ENCODE measurements at places on chromosomes 3 and 15.
A peak's percentile ranks its signal among the peaks of the same experiment; 100 is the strongest.

GRCh38 chr3:135020181-135020580 lies 225.1 kb downstream of the EPHB1 start:
- no peak for DNase-seq

DNA sequence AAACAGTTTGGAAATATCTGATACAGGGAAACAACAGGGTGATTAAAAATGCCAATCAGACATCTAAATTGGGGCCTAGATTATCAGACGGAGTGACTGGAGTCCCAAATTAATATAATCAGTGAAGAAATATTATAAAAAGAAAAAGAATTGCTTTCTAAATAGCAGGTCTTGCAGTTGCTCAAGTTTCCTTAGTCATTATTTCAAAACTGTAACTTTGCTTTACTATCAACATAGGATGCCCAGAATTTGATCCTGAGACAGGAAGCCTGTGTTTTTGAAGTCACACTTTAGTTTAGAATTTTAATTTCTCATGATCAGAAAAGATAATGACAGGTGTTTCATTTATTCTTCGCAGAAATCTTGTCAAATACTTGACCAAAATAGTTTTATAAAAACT lies 105.9 kb downstream of the IL1RAP start:
- DNase-seq, result no peak

DNA sequence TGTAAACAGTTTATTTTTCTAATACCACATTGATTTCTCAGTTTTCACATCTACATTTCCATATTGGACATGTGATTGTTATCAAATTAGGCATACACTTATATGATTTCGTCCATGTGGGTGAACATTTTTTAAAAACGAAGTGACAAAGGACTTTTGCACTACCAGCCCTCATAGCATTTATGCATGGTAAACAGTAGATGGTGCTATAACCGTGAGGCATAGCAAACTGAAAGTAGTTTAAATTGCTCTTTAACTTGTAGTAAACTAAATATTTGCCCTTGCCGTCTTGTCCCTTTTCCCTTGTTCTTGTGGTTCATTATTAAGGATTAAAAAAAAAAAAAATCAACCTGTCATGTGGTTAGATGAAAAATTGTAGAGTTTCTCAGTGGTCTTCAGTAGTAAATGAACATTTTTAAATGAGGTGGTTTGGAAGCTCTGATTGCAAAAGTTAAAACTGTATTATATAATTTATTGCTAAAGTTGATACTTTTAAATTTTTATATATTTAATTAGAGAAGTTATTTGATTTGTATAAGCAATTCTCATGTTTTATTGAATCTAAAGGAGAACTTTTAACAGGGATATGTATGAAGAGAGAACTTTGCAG lies 24.0 kb downstream of the STX19 start:
- DNase-seq, result peak; percentile 41

GRCh38 chr15:73789521-73790240 lies 36.5 kb upstream of the INSYN1 start:
- no peak for DNase-seq

DNA sequence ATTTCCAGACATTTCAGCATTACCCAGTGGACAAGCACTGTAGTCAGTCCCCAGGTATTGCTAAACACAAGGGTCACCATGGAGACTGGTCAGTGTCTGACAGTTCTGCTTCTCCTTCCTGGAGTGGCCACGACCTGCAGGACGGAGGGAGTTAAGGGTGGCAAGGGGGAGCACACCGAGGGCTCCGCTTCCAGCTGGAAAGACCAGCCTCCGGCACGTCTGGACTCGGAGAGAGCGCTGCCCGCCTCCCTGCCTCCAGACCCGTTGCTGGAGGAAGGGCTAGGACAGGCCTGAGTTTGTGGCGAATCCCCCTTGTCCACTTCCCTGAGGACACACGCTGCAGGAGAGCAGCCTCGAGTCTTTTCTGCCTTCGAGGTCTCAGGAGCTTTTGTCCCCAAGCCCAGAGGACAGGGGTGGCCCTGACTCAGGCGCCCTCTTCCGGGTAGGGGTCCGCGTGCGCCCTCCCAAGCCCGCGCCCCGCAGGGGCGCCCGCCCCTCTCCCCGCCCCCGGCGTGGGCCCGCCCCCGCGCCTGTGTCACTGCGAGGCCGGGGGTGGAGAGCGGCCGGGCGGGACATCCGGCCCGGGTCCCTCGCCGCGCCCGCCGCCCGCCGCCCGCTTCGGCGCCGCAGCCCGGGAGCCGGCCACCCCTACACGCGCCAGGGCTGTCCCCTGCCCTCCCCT lies at the start of gene CHST14:
TSS of gene CHST14 (plus strand) at position 562 of the 682 bp plus-strand sequence. CDS start 230 bp downstream, outside the sequence.
- DNase-seq, result peak; percentile 57

- no peak for DNase-seq
Observed at GRCh38 chr15:70420948-70421482, 323.3 kb upstream of the TLE3 start.

Measured in SHP77 (cell line).